Foreskin keratinocyte (primary cell): ENCODE measurements at places on chromosomes 6 and 20. TPM values are rescaled to one million over a fixed set of nuclear protein-coding genes. Genes with fewer than 3 reads are reported as not detected.

The NOP56 gene
- 300 and 394 TPM in 2 replicates for total RNA-seq

The SLC26A8 gene
- total RNA-seq, result not detected in 2 replicates

The NMBR gene
- total RNA-seq, result not detected in 2 replicates

DNA sequence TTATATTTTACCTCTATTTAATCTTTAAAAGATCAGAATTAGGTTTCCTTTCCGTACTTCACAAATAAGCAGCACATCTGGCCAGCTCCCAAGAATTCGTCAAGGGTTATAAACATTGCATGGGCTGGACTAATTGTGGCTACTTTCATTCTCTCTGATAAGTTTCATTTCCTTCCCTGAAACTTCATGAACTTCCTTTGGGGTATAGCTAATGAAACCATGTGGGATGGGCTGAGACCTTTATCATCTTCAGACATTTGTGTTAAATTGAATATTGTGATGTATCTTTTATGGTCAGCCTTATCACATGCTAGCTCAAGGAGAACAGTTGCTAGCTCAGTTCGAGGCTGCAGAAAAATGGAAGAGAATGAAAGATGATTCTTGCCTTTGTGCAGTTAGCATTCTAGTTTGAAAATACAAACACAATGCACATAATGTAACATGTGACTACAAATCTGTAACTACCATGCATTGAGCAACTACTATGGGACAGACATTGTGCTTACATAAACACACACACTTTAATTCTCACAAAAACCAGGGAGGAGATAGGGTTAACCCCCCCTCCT, 1.7 kb upstream of the GMPR start:
- DNase-seq, result no peak

- peak; percentile 81 for DNase-seq
Observed at GRCh38 chr6:111938710-111939109, 65.5 kb upstream of the FYN start.

GRCh38 chr20:53146201-53146891, 174.2 kb downstream of the TSHZ2 start:
- DNase-seq, result no peak

DNA sequence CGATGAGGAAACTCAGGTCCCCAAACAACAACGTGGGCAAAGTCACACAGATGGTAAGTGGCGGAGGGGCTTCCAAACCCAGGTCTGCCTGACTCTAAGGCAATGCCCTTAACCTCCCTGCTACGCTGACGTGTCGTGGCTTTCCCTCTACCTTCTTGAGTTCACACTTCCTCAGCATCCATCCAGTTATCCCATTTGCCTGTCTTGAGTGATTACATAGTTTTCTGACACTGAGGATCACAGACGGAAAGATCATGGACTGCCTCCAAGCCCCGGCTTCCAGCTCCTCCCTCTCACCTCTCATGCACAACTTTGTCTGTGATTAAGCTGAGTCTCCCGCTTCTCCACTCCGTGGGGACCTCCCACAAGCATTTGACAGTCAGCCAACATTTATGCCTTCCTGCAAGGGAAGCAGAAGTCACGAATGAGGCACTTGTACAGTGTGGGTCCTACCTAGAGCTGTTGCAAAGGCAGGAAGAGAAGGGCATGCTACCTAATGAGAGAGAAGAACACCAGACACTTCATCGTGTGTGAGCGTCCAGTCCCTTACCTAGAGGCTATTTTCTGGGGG, 33.8 kb downstream of the TBC1D7 start:
- no peak for DNase-seq

GRCh38 chr6:31143148-31143547, 4.3 kb upstream of the PSORS1C2 start:
- no peak for DNase-seq
